ENCODE measurements at places on chromosomes 5 and 9. TPM values are rescaled to one million over a fixed set of nuclear protein-coding genes. Genes with fewer than 3 reads are reported as not detected.

NR4A3 gene
- polyA plus RNA-seq: 0.32 TPM

GRCh38 chr9:14283276-14283675, 30.7 kb downstream of the NFIB start:
- DNase-seq: no peak

SLC24A2 gene
- polyA plus RNA-seq: 0.16 TPM

DNA sequence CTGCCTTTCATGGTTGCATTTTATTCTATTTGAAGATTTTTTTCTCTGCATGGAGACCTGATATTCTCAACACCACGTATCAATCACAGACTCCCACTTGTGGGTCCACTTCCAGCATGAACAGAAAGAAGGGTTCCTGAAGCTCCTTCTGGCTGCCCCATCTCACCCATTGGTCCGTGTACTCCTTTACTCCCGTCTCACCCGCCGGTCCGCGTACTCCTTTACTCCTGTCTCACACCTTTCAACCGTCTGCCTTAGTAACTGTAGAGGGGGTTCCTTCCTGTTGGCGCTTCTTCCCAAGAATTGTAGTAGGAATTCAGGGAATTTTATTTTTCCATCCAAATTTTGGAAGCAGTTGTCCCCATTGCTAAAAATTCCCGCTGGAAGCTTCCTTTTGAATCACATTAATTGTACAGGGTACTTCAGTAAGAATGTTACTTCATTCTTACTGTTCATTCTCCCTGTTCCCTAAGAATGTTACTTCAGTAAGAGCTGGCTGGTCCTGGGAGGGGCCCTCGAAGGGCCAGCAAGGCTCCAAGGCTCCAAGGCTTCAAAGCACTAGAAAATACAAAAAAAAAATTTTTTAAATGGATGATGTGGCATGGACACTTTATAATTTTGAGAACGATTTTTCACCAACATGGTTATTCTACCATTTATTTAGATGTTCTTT, 3.9 kb upstream of the LPCAT1 start:
- DNase-seq: no peak

DNA sequence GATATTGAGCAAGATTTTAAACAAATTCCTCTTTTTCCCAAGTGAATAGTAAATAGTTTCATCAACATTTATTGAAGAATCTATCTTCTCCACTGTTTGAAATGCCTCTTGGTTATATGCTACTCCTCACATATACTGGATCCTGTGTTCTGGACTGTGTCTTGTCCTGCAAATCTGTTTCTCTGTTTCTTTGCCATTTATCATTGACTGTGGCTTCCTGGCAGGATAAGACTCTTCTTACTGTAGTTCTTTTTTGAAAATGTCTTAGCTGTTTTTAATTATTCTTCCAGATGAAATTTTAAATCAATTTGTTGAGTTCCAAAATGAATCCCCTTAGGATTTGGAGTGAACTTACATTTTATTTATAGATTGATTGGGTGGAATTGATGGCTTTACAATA, 27.8 kb downstream of the RALGPS1 start:
- DNase-seq: no peak

PNPLA7 gene
- 2.0 TPM for polyA plus RNA-seq

COQ4 gene
- 64.1 TPM for polyA plus RNA-seq

DNA sequence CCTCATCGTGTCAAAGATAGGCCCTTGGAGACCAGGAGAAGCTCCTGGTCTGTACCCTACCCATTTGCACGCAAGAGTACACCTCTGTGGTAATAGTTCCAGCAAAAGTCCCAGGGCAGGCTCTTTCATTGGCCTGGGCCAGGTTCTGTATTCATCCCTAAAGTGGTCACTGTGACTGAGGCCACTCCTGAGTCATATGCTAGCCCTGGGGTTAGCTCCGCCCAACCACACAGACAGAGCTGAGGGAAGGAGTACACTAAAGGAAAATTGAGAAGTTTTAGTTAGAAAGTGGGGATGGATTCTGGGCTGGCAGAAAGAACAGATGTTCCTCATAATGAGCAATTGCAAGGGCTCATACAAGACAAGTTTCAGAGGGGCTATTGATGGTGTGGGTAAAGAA, 206.7 kb downstream of the ARHGAP26 start:
- DNase-seq: no peak

ARHGEF39 gene
- polyA plus RNA-seq: 14.0 TPM

- DNase-seq: no peak
Measured at GRCh38 chr5:60161340-60161934, 267.9 kb upstream of the PDE4D start.

SEC16A gene
- 70.4 TPM for polyA plus RNA-seq

CDO1 gene
- 25.6 TPM for polyA plus RNA-seq

DNA sequence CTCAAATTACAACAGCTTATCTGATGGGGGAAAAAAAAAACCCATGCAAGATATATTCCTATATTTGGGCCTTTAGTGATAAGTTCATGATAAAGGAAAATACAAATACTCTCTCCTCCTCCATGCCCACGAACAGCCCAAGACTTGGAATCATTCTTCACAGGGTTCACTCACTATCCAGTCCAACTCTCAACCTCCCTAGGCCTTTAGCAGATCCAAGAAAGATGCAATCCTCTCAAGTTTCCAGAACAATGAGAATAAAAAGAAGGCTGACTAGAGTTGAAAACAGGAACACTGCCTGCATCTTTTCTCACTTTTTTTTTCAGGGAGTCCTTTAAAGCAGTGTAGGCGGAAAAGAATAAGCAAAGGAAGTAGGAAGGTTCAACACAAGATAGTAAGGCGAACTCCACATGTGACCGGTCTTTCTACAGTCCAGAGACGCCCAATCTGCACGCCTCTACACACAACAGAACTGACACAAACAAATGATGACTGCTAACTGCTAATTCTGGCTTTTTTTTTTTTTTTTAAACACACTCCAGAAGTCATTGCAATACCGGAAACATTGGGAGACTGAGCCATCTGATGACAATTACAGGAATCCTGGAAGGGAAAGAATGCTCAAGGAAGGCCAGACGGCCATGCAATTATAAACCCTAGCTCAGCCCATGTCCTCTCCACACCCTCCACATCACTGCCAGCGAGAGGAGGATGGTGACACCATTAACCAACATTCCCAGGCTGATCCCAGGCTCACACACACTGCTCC, 75.4 kb downstream of the BNC2 start:
- no peak for DNase-seq

DNA sequence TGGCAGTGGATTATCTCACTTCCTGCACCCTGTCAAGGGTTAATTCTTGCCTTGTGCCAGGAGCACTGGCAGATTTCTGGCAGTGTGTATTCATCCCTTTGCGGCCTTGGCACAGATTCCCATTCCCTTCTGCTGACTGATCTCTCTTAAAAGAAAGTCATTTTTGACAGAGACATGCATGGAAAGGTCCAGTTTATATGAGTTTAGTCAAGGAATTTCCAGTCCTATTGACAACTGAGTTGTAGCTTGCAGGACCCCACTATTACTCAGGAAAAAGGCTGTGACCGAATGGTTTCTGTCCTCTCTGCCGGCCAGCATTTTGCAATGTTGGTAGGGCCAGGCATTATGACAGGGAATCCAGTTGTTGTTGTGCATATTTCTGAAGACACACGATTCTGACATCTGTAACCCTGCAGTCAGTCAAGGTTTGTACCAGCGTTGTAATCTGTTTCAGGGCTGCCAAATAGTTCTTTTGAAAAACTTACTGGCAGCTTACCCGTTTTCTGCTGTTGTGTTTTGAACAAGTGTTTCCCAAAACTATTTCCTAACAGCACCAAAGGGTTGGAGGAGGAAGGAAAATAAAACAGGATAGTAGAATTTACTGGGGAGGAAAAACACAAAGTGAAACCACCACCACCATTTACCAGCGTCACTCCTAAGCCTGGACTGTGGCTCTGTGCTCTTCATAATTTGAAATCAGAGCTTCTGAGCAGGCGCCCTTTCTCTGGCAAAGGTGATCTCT, 243.4 kb upstream of the KLF4 start:
- no peak for DNase-seq

GRCh38 chr5:67844924-67845323, 370.6 kb upstream of the PIK3R1 start:
- DNase-seq: no peak

- peak; percentile 62 for DNase-seq
Measured at GRCh38 chr5:15003511-15003920, 131.9 kb upstream of the ANKH start.

DNA sequence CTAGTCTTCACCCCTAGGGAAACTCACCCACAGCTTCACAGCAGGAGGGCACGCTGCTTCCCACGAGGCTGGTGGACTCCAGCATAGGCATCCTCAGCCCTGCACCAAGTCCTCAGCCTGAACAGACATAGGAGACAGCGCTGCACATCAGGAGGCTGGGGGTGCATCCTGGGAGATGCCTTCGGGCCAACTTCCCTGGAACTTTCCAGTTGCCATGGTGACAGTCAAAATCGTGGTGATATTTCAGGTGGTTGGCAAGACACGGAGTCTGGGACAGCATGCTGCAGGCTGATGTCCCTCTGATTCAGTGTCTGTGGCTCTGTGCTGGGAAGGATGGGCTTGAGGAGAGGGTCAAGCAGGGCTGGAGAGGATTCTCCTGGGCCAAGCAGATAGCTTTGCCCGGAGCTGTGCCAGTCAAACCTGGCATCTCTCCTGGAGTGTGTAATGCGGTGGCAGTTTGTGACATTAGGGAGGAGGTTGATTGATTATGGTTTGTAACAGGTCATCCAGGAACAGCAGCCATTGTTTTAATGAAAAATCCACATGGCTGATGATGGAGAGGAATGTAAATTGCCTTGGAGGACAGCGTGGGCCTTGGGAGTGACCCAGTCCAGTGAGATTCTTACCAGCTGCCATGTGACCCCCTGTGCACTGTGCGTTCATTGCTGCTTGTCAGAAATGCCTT, 35.6 kb upstream of the SEMA4D start:
- peak; percentile 81 for DNase-seq

- no peak for DNase-seq
Measured at GRCh38 chr9:133468777-133469421, 9.1 kb downstream of the CACFD1 start.
